ENCODE measurements at places on chromosomes 12 and 14.
A peak's percentile ranks its signal among the peaks of the same experiment; 100 is the strongest.

DNA sequence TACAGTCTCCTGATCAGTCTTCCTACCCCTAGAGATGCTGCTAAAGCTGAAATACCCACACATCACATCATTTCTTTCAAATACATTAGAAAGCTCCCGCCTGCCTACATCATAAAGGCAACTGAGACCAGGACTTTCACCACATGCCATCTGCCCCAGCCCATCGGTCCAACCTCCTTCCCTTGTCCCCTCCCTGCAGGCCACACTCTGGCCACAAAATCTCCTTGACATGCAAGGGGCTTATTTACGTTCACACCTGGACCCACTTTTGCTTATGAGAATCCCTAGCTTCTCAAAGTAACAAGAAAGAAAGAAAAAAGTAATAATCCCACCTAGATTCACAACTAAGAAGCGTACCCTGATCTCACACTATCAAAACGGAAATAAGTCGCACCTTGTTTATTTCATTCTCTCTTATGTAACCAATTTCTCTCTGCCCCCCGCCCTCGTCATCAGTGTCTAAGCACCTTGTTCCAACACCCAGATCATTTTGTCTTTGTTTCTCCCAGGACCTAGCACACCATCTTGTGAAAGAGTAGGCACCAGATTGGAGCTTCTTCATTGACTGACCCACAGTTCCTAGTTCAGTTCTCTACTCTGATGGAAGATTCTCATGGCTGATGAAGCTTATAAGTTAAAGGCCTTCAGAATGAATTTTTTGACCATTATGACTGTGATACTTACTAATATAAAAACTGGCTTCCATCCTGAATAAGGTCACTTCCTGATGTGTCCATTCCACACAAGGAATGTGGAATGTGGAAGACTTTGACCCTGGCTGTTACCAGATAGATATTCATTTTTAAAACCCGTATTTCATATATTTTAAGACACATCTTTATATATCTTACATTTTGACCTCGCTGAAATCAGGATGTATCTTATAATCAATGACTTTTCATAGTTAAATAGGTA, 7.7 kb downstream of the WSB2 start:
- DNase-seq, result peak; percentile 27

- no peak for DNase-seq
Observed at GRCh38 chr12:123046431-123046830, 66.0 kb downstream of the ARL6IP4 start.

DNA sequence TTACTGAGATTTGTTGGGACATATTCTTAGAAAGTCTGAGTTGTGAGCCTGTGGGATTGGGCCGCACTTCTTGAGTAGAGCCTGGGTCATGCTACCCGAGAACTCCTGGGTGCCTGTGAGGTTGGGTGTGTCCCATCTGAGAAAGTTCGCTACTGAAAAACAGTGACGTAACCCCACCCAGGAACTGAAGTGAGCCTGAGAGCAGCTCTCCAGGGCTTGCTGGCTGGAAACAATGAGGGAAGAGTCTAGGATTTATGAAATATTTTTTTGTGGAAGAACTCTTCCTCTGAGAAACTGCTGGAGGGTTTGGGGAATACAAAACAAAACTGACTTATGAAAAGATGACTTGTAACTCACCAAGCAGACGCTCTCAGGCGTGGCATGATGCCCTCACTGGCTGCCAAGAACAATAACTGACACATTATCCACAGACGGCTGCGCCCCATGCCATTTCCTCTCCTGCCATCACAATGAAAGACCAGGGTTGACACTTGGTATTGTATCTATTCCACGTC, 69.2 kb downstream of the RASSF3 start:
- peak; percentile 85 for DNase-seq

GRCh38 chr12:109393437-109394345, 46.0 kb downstream of the MYO1H start:
- DNase-seq, result peak; percentile 55

DNA sequence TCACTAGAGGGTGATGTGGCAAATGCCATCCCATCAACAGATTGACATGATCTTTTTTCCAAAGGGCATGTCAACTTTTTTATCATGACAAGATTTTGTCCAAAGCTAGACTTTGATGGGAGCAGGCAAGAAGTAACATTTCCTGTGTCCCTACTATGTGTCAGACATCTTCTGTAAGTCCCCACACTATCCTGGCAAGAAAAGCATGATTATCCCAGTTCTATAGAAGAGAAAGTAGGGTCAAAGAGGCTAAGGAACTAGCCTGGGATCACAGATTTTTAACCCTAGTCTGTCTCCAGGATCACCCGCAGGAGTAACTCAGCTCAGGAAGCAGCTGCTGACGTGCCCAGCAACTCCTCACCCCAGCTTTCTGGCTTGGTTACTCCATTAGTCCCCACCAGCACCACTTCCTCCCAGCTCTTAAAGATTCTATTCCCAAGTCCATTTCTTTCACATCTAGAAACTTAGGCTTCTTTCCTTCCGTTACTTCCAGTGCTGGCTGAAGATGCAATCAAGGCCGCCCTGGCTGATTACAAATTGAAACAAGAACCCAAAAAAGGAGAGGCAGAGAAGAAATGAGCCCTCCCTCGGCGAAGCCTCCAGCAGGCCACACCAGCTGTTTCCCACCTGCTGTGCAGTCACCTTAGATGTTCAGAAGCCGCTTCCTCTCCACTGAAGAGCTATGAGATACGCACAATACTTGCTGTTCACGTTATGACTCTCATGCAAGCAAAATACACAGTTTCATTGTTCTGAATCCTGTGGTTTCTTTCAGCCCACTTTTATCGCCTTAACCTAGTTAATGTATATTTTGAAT, 6.2 kb downstream of the ISCU start:
- peak; percentile 72 for DNase-seq

- no peak for DNase-seq
Observed at GRCh38 chr14:103180331-103180730, 57.1 kb downstream of the TNFAIP2 start.

DNA sequence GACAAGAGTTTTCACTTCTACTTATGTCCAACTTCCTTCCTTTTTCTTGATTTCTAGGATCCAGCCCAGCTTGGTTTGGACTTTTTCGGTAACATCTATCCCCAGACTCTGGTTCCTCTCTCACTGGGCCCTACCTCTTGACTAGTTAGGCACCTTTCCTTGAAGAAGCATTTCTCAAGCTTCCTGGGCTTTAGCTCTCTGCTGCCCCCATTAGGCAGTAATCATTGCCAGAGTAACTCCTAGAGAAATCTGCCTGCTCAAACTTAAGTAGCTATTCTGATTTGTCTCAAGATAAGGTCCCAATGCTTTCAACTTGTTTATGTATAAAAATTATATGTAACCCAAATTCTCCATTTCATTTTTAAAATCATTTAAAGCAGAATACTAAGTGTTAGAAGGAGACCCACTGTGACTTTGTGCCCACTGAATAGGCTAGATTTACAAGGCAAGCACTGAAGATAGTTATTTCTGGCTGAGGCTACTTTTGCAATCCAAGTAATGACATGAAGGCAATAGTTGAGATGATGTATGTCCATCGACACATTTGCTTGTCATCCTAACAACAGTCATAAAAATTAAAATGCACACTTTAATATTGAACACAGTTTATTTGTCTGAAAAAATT, 275.0 kb upstream of the G2E3 start:
- DNase-seq, result no peak

DNA sequence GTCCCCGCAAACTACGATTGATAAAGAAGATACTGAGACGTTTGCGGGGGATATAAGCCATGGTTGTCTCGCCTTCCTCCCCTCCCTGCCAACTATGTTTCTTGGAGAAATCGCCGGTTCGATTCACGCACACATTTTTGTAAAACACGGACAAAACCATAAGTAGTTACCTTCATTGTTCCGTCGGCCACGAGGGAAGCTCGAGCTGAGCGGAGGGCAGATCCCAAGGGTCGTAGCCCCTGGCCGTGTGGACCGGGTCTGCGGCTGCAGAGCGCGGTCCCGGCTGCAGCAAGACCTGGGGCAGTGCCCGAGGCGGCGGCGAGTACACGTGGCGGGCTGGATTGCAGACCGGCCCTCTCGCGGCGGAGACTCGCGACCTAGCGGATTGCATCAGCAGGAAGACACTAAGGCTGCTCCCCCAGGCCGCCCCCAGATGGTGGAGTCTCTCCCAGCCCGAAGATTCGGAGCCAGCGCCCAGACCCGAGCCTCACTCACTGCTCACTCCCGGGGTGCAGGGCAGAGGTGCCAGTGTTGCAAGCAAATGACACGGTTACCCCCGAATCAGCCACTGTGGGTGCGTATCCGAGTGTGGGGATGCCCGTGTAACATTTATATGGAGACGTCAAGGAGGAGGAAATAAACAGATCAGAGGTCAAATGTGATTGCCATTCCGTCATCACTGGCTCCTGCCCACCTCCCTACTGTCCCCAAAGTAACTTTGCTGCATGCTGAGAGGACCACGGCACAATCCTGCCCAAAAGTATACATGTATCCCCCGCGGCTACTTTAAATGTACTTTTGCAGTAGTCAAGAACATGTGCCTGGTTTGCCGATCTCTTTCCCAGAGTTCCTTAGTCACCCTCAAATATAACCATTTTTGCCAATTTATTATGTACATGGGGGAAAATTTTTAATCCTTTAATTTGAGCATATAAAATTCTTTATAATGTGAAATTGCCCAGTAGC, at the start of gene BCAT1:
BCAT1 (minus strand) TSS at position 345 of the 966 bp plus-strand sequence; CDS start at position 176, 169 bp downstream.
- DNase-seq, result peak; percentile 6

DNA sequence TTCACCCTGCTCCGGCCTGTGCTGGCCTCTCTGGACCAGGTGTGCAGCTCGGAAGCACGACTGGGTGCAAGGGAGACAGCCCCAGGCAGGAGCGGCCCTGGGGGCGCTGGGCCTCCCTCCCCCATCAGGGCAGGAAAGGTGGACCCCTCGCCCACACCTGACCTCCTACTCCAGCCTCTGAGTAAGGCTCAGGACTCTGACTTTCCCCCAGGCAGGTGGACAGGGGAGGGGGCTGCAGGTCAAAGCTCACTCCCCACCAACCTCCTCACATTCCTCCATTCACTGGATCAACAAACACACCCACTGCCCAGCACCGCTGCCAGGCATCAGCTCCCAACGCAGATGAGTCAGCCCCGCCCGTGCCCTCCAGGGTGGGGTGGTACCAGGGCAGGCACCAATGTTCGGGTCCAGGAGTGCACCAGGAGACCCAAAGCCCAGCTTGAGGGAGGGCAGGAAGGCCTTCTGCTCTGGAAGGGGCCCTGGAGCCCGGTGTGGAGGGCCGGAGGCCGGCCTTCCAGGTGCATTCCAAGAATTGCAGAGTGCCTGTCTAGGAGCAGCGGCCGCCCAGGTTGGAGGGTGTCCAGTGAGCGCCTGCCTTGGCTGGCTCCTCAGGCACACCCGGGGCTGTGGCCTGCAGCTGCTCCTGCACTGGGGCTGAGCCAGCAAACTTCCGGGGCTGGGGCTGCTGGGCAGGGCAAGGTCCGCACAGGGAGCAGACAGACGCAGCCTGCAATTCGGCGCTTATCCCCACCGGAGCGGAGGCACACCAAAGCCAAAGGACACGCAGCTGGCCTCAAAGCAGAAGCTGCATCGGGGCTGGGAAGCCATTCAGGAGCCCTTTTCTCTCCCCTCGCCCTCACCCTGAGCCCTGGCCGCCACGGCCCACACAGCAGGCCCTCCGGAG, 1.6 kb upstream of the INF2 start:
- DNase-seq, result no peak

DNA sequence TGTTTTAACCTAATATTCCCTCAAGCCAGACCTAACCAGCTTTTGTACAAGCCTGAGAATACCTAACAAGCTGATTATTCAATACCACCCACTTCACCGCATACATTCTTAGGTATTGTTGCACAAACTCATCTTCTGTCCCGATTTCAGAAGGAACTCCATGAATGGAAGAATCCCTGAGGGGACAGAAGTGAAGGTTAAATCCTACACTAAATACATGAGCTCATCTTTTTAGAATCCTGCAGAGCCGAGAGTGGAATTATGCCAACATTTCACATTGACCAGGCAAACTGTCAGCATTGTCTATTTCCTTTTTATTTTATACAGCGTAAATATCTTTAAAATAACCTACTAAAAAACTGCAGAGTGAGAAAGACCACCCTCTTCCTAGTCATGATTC, 140.7 kb upstream of the PRICKLE1 start:
- no peak for DNase-seq

- DNase-seq, result peak; percentile 49
Observed at GRCh38 chr14:89445273-89445973, 28.4 kb upstream of the FOXN3 start.

DNA sequence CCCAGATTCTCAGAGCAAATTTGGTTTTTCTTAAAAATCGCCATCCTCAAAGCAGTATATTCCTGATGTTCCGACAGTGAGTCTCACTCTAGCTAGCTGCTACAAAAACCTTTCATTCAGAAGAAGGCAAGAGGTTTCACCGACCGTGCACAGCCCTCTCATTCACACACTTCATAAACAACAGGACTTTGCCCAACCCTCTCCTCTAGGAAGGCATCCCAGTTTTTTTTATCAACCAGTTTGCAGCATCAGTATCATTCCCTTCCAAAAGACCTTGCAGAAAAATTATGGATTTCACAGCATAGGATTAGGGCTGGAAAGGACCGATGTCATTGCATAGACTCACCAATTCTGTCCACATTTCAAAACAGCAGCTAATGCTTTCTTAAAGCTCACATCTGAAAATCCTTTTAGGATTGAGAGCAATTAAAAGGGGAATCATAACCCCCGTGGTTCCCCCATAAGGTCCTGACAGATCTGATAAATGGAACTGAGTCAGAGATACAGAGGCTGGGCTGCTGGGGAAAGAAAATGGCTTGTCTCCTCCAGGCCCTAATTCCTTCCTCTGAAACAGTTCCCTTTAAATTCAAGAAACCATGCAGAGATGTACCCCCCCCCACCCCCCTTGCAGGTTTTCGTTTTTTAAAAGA, 597 bp downstream of the SVOP start:
- no peak for DNase-seq

DNA sequence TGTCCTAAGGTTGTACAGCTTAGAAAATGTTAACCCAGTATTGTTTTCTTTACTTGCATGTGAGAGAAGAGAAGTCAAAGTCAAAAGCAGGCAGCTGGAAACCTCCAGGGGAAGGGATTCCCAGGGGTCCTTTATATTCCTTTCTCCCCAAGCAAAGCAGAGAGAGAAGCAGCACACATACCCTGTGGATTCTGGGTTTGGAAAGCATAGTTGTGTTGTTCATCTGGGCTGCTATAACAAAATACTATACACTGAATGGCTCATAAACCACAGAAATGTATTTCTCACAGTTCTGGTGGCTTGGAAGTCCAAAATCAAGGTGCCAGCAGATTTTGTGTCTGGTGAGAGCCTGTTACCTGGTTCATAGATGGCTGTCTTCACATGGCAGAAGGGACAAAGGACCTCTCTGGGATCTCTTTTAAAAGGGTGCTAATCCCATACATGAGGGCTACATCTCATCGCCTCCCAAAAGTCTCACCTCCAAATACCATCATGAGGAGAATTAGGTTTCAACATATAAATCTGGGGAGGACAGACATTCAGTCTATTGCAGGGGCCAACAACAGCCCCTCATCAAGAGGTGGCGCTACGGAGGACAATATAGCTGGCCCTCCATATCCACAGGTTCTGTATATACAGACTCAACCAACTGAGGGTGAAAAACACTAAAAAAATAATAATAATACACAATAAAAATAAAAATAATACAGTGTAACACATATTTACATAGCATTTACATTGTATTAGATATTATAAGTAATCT, 19.3 kb upstream of the PCNX1 start:
- DNase-seq, result no peak

Measured in CD4-positive, alpha-beta T cell treated with Interleukin-2 at 100 ng/mL for 4 hours (primary cell).